Inflammatory macrophage treated with lipopolysaccharide for 4 hours (primary cell): ENCODE measurements at places on chromosomes 12 and 14.

- no peak for DNase-seq
Observed at GRCh38 chr12:54692353-54692752, 44.2 kb upstream of the DCD start.

DNA sequence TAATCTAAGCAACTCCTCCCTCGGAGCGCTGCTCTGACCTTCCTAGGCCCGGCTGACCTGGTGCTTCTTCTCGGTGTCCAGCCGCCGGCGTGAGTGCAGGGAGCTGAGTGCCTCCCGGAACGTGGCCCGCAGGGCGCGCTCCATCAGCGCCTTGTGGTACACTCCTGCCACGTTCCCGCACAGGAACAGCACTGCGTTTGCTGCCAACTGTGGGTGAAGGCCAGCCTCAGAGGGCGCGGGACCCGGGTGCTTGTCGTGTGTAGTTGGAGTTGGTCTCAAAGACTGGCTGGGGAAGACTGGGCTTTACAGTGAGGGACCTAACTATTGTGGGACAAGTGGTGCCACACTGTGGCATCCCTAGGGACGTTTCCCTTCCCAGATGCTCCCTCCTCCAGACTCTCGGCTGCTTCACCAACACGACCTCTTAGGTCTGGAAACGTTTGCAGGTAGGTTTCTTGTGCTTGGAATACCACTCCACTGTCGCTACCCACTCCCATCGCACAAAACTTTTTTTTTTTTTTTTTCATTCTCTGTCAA is 3.1 kb downstream of the ADCY4 start:
- DNase-seq = no peak

- DNase-seq = no peak
Observed at GRCh38 chr12:22800332-22800731, 175.4 kb downstream of the ETNK1 start.

- no peak for DNase-seq
Observed at GRCh38 chr12:78439666-78440065, 424.9 kb upstream of the SYT1 start.

DNA sequence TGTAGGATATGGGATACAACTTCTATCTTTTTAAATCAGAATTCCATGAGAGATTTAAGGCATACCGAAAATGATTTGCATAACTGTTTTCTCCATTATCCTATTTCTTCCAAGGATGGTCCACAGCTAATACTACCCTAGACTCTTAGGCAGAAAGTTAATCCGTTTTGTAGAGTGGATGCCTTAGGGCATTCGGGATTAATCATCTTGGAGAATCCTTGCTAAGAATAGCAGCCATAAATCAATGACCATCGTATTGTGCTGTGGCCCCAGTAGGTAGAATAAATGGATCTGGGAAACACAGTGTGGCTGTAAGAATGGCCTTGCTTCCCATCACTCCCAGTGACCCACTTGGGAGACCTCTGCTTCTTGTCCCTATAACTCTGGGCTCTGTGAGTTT is 99.6 kb downstream of the SSPN start:
- no peak for DNase-seq

GRCh38 chr14:92353447-92353846 is 30.5 kb downstream of the SLC24A4 start:
- no peak for DNase-seq

DNA sequence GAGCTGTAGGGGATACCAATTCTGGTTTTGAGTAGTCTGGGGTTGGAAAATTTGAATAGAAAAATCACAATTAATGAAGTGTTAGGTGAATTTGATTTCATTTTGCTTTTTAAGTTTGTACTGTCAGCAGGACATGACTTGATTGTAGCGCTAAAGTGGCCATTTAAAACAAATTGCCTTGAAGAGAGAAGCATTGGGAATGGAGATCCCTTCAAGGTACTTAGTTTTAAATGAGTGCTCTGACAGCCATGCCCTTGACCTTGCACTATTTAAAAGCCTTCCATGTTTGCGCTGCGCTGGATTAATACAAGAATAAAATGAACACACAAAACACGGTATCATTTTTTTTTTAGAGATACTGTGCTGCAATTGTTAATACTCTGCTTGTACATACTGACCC is 345.9 kb downstream of the NAV3 start:
- DNase-seq = no peak

GRCh38 chr12:45478931-45479330 is 250.6 kb upstream of the ARID2 start:
- DNase-seq = no peak

- DNase-seq = no peak
Observed at GRCh38 chr12:6452245-6452943, 552 bp downstream of the TAPBPL start.

DNA sequence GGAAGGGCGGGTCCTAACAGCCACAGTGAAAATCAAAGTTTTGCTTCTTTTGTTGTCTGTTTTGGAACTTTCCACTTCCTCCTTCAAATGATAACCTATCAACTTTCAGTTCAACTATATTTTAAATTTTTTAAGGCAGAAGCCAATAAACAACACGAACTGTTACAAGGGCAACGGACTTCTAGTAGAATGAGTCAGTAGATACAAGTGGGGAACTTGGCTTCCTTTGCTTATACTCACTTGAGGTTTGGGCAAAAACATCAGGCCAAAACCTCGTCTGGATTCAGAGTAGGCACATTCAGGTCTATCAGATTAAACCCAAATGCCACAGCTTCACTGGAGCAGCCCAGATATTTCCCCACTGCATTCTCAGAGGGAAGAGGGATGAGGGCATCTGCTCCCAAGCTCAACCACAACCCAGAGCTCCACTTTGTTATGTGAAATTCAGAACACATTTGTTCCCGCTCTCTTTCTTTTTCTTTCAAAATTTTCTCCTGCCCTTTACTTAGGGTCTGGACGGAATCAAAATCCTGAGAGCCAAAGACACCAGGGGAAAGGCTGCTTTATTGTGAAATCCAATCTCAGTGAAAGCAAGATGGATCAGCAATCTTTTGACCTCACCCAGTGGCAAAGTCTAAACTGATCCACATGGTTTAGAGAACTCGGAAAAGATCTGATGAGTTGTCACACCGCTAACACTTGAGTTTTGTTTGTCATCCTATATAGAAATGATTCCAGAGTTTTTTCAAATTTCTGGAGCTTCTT is 152.5 kb upstream of the BTG1 start:
- peak; percentile 43 for DNase-seq

- no peak for DNase-seq
Observed at GRCh38 chr12:65192963-65193516, 23.7 kb downstream of the LEMD3 start.

GRCh38 chr12:38759621-38760020 is 145.8 kb downstream of the CPNE8 start:
- no peak for DNase-seq

DNA sequence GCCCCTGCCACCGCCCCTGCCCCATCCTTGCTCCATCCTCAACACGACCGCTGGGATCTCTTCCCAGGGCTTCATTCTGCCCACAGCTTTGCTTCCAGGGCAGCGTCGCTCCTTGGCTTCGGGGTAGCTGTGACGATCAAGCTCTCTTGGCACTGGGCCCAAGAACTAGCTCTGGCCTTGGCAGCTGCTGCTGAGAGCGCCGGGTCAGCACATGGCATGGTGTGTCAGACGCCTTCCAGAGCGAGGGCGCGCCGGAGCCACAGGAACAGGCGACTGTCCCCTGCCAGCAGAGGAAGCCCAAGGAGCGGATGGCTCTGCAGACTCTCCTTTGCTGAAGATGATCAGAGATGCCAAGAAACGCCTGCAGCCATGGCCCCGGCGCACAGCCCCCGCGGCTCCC is 15.9 kb downstream of the RAB35 start:
- no peak for DNase-seq

GRCh38 chr12:101563212-101563611 is 31.6 kb upstream of the MYBPC1 start:
- DNase-seq = peak; percentile 66

- DNase-seq = no peak
Observed at GRCh38 chr14:58145936-58146335, 6.1 kb downstream of the ARMH4 start.

- DNase-seq = no peak
Observed at GRCh38 chr12:50246197-50246865, 37.0 kb downstream of the LIMA1 start.

DNA sequence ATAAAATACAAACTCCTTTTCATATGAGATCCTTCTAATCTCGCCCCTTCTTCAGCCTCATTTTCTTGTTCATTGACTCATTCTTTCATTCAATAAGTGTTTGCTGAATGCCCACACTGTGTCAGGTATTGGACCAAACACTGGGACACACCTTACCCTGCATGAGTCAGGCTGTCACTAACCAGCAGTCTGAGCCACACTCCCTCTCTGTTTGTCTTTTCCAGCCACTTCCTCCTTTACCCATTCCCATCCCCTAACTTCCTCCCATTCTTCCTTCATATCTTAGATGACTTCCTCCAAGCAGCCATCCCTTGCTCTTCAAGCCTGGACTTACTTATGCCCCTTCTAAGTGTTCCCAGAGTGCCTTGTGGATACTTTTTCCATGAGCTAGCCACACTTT is 27.0 kb upstream of the HIF1A start:
- DNase-seq = peak; percentile 43

DNA sequence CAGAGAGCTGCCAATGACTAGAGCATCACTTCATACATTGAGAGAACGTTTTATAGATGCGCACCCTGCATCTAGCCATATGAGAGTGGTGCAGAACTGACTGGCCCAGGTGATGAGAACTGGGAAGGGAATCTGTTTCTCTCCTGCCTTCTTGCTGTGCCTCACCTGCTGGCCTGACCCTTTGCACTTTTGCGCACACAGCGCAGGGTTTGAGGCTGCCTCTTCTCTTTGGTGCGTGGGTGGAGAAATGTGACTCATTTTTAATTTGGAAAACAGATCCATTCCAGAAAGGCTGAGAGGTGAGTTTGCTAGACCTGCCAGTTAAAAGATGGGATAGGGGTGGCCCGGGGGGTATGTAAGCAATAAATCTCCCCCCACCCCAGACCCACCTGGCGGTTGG is 453 bp upstream of the ESRRB start:
- no peak for DNase-seq

- no peak for DNase-seq
Observed at GRCh38 chr12:4112290-4112689, 161.3 kb upstream of the CCND2 start.

DNA sequence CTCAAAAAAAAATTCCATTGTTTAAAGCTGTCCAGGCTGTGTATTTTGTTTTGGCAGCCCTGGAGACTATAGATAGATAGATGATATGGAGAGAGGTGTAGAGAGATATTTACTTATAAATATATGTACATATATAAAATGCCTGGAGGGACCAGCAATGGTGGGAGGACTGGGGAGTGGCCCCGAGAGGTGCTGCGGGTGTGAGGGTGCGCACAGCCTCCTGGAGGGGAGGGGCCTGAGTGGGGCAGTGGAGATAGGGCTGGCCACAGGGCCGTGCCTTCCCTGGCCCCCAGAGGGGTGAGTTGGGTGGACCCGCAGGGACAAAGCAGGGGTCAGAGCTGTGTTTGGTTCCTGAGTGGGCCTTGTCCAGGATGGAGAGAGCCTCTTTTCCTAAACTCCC is 6.5 kb downstream of the ADSS1 start:
- DNase-seq = no peak

DNA sequence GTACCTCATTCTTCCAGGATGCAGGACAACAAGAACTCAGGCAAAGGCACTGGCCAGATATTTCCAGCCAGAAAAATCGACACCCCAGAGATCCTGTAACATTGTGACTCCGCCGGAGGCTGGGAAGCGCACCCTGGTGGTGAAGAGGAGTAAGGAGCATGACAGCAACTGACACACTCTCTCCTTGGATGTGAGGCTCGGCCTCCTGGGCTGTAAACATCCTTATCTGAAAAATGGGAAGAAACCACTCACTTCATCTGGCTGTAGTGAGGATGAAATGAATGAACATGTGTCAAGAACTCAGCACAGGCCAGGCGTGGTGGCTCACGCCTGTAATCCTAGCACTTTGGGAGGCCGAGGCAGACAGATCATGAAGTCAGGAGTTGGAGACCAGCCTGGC is 27.5 kb downstream of the TCHP start:
- peak; percentile 36 for DNase-seq

GRCh38 chr12:47991106-47992061 is 12.9 kb downstream of the COL2A1 start:
- DNase-seq = no peak

DNA sequence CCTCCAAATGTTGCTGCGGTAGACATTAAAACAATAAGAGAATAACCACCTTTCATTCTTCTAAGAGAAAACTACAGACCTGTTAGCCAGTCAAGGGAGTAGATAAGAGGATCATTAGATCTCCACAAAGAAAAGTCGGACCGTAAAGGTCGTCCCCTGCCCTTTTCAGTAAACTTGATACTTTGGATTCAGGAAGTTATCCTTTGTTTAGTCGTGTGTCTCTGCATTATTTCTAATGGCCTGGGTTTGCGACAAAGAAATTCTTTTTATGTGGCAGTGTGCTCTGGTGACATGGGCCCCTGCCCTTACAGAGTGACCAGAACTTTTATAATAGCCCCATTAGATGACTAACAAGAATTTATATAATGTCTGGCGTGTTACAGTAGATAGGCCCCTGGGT is 44.6 kb upstream of the EVL start:
- DNase-seq = no peak
